ENCODE measurements at places on chromosomes 6 and 20.

- DNase-seq = no peak
Measured at GRCh38 chr6:151118461-151119123, 121.2 kb upstream of the AKAP12 start.

- no peak for DNase-seq
Measured at GRCh38 chr6:34901930-34902329, 12.9 kb downstream of the ANKS1A start.

GRCh38 chr20:3755269-3755668 is 12.3 kb downstream of the ADISSP start:
- DNase-seq = no peak

DNA sequence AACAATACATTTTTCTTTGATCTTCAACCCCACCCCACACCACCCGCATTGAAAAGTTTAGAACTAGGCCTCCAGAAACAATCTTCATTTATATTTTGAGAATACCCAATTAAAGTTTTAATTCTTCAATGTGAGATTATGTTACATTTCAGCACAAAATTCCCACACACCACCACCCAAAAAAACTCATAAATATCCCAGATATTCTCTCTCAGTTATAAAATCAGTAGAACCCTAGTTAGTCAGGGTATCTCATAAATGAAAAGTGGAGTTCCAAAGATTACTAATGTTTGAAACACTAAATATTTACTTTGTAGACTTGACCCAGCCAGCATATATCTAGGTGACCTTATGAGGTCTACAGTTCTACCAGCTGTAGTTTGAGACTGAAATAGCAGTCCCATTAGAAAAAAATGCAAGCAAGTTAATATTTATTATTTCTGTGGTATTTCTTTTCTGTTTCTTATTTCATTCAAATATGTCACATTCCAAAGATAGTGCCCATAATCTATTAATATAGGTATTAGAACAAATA is 371.0 kb downstream of the TENT5A start:
- no peak for DNase-seq

DNA sequence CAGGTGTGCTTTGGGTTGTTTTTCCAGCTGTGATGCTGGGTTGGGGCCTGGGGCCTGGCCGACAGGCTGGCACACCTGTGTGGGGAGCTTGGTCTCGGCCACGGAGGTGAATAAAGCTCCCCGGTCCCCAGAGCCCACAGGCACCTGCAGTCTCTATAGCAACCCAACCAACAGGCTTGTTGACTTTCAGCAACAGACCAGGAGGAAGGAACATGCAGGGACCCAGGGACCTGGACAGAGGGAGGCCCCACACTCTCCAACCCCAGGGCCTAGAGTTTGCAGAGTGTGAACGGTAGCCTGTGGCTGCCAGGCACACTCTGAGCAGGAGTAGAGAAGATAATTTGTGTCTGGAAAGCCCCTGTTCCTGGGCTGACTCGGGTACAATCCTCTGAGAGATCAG is 14.6 kb upstream of the SYNJ2 start:
- DNase-seq = no peak

- DNase-seq = no peak
Measured at GRCh38 chr6:158009114-158009891, 27.6 kb downstream of the SYNJ2 start.

Data from iPS DF 19.7 (cell line).